ENCODE measurements at places on chromosomes 16 and 17.

- DNase-seq = no peak
These were observed 42.7 kb upstream of the SMPD3 start for GRCh38 chr16:68490829-68491575.

DNA sequence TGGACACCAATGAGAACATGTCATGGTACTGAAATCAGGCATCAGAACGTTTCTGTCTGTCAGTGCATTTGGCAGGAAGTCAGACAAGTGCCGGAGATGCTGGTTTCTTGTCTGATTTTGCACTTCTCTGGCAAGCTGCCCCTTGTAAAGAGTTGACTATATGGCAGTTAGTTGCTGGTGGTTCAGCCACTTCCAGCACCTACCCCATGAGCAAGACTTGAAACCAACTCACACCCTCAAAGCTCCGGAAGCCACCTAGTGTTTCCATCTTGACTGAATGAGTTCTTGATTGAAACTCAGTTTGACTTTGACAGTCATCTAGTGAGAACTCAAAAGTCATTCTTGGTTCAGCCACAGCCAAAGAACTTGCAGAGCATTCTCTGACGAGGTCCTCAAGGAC is 225.1 kb downstream of the SPECC1 start:
- no peak for DNase-seq

- DNase-seq = no peak
These were observed 19.8 kb upstream of the MAPK3 start for GRCh38 chr16:30142672-30143346.

GRCh38 chr17:49035470-49036269 is 38.5 kb downstream of the IGF2BP1 start:
- no peak for DNase-seq

DNA sequence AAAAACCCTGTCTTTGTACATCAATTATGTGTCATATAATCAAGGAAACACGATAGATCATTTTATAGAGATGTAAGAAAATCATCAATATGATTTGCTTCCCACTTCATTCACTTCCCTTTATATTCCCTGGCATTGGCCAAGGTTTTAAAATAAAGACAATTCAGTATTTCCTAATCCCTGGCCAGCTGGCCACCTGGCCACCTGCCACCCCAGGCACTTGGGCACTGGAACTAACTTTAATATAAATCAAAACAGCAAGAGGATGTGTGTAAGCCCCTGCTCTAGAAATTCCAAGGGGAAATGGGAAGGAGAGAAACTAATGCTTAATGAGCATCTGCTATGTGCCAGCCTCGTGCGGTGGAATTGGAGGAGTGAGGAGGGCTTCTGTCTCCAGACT is 58.6 kb upstream of the TOB1 start:
- no peak for DNase-seq

- DNase-seq = peak; percentile 39
These were observed 73.1 kb downstream of the CDH13 start for GRCh38 chr16:82699711-82700495.

- no peak for DNase-seq
These were observed 5.8 kb downstream of the LGALS3BP start for GRCh38 chr17:78973792-78974520.

All from brain pericyte (primary cell).